Lung (tissue), 17 donors: ENCODE measurements at places on chromosomes 1 and 21.

- peak; percentile 53 for DNase-seq
Observed at GRCh38 chr1:21932127-21932526, 5.0 kb downstream of the HSPG2 start.

GRCh38 chr1:23496490-23497181, 12.7 kb upstream of the ASAP3 start:
- DNase-seq: no peak

DNA sequence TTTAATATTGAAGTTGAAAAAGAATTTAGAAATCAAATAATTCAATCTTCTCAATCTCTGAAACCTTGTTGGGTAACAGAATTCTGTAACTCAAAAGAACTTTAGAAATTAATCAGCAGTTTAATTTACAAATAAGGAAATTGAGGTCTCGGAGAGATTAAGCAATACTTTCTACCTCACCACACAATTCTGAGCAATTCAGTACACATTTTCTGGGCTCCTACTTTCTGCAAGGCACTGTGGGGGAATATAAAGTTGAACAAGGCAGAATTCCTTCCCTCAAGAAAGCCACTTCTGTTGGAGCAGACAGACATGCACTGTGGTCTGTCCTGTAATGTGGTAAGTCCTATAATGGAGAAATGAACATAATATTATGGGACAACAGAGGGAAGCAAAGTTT, 47.7 kb downstream of the MEF2D start:
- no peak for DNase-seq

GRCh38 chr1:10980094-10980577, 32.3 kb upstream of the TARDBP start:
- peak; percentile 64 for DNase-seq

- DNase-seq: no peak
Observed at GRCh38 chr1:3560981-3561380, 50.3 kb downstream of the MEGF6 start.
